ENCODE measurements at places on chromosomes 13 and 19. TPM values are rescaled to one million over a fixed set of nuclear protein-coding genes. Genes with fewer than 3 reads are reported as not detected.

- peak; percentile 12 for DNase-seq
- H3K36me3 ChIP-seq = no peaks in the 10 kb centered on the region
- H3K4me1 ChIP-seq = no peaks in the 10 kb centered on the region
- H3K4me3 ChIP-seq = no peak overlapping the region
Measured at GRCh38 chr13:85564598-85564997, 234.6 kb downstream of the SLITRK6 start.

GRCh38 chr19:50564229-50565105, 3.8 kb downstream of the LRRC4B start:
- peaks cover 4% of the 10 kb centered on the region for H3K27me3 ChIP-seq
- DNase-seq = no peak

- H3K27ac ChIP-seq = no peak overlapping the region
- DNase-seq = peak; percentile 54
- H3K36me3 ChIP-seq = no peaks in the 10 kb centered on the region
- no peak overlapping the region for H3K4me3 ChIP-seq
- no peaks in the 10 kb centered on the region for H3K4me1 ChIP-seq
Measured at GRCh38 chr19:50300814-50301606, 28.2 kb downstream of the KCNC3 start.

DNA sequence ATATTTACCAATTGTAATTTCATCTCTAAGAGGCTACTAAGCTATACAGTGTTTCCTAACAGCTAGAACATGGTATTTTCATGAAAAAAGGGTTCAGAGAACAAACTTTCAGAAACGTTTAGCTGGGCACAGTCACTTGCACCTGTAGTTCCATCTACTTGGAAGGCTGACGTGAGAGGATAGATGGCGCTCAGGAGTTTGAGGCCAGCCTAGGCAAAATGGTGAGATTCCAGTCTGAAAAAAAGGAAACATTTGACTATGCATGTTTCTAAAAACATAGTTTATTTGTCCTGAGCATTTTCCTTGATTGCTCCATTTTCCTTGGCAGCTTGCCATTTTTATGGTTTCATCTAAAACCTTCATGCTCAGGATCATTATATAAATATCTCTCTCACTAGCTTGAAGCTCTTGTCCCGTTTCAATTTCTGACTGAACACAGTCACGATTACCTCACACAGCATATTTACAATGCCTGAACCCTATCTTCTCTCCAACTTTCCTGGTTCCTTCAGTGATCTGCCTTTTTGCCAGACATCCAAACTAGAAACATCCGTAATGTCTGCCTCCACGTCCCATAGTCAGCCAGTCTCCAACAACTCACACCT, 200.8 kb downstream of the RGCC start:
- no peaks in the 10 kb centered on the region for H3K27me3 ChIP-seq
- DNase-seq = no peak
- no peak overlapping the region for H3K27ac ChIP-seq
- H3K4me1 ChIP-seq = peaks cover 4% of the 10 kb centered on the region

GRCh38 chr13:102452836-102453235, 51.0 kb upstream of the FGF14 start:
- H3K36me3 ChIP-seq = no peaks in the 10 kb centered on the region
- no peak overlapping the region for H3K4me3 ChIP-seq
- DNase-seq = no peak
- no peak overlapping the region for H3K27ac ChIP-seq

Gene IGFL2
- total RNA-seq = 0.45 TPM

DNA sequence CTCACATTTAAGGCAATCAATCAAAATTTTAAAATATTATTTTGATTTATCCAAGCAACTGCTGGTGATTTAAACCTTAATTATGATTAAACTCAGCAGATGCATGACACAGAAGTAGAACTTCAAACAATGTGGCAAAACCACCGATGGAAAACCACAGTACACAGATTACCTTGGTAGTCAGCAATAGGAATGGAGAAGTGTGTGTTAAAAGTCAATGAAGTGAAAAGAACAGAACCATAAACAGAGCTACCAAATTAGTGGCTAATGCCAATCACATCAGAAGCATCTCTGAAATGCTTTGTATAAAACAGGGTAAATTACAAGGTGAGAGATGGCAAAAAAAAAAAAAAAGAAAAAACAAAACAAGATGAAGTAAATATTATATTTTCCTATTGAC, 31.2 kb downstream of the KATNAL1 start:
- H3K27me3 ChIP-seq = no peaks in the 10 kb centered on the region
- no peaks in the 10 kb centered on the region for H3K4me1 ChIP-seq
- DNase-seq = no peak
- peaks cover 34% of the 10 kb centered on the region for H3K36me3 ChIP-seq

- peak; percentile 34 for DNase-seq
- H3K27ac ChIP-seq = no peak overlapping the region
Measured at GRCh38 chr13:28273919-28274318, 135.6 kb downstream of the PAN3 start.

DNA sequence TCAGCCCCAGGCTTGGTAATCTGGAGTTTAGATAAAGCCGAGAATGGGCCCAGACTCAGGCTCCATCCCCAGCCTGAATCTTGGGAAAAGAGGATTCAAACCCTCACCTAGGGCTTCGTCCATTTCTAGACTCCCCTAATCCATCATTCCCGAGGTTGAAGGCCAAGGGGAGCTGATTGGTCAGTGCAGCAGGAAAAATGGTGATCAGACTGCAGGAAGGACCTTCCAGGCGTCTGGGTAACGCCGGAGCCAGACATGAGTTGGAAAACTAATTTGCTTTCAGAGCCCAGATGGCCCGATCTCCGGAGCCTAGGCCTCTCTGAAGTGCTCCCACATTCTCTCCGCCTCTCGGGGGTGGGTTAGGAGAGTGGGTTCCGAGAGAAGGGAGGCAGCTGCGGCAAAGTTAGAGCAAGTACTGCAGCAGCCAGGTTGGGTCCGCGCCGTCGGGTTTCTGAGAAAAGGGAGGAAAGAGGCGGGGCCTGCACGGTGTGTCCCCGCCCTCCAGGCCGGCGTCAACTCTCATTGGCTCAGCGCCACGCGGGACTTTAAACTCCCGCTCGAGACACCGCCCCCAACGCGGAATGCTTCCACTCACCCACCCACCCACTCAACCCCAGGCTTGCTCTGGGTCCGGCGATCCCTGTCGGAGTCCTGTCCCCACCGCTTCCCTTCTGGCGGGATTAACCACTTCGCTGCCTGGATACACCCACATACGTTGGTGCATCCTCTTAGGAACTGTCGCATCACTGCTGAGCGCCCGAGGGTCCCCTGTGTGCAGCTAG, 788 bp upstream of the RTBDN start:
- no peaks in the 10 kb centered on the region for H3K27me3 ChIP-seq
- peaks cover 17% of the 10 kb centered on the region for H3K4me1 ChIP-seq
- no peak overlapping the region for H3K27ac ChIP-seq

DNA sequence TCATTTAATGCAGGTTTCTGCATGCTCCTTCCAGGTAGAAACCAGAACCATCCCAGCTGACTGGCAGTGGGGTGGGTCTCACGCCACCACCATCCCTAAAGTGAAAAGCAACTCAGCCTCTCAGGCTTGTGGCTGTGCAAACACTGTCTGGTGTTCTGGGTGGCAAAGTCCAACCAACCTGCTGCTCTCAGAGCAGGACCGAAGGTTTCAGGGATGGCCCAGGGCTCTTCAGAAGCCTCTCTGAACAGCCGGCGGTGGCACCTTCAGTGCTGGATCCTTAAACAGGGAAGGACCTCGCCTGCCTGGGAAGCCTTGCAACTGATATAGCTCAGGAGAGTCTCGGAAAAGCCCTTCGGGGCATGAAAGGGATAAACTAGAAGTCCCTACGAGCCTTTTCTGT, 100.8 kb downstream of the COL4A1 start:
- H3K36me3 ChIP-seq = peaks cover 10% of the 10 kb centered on the region
- no peak overlapping the region for H3K27ac ChIP-seq

DNA sequence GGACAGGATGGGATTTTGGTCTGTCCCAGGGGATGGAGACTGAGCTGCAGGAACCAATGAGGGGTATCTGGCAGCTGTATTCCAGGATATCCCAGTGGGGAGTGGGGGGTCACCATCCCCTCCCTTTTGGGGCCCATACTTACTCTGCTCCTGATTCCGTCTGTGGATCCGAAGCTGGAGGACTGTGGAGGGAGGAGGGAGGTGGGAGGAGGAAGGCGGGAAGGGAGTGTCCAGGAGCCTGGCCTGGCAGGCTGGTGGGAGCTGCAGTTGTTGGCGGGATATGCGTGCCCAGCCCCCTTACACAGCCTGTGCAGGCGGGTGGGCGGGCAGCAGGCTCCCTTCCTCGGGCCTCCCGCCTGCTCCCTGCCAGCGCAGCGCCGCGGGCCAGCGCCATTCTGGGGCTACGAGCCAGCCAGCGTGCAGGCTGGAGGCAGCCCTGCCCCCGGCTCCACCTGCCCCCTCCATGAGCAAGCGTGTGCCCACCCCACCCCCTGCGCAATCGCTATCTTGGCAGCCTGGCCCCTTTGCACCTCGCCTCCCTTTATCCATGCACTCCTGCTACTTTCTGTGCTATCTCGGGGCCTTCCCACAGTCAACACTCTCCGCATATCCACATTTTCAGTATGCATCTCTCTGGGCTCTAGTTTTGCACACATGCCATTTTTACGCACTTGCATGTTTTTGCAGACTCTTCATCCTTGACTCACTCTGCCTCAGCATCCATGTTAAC, 2.8 kb downstream of the MAMSTR start:
- H3K27me3 ChIP-seq = no peaks in the 10 kb centered on the region
- DNase-seq = peak; percentile 89
- no peaks in the 10 kb centered on the region for H3K36me3 ChIP-seq
- H3K4me3 ChIP-seq = peak overlapping the region; percentile 66
- H3K27ac ChIP-seq = peak overlapping the region; percentile 88

Gene ZNF471
- 2.9 TPM for total RNA-seq

DNA sequence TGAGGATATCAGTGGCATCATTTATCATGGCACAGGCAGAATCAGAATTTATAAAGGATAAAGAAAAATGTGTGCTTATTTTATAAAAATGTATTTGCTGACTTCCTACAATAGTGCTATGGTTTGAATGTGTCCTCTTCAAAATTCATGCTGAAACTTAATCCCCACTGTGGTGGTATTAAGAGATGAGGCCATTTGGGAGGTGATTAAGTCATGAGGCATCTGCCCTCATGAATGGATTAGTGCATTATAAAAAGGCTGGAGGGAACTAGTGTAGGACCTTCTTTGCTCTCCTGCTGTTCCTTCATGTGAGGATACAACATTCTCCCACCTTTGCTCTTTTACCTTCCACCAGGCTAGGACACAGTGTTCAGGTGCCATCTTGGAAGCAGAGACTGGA, 212.8 kb downstream of the RFC3 start:
- no peaks in the 10 kb centered on the region for H3K4me1 ChIP-seq
- no peak for DNase-seq
- no peaks in the 10 kb centered on the region for H3K27me3 ChIP-seq
- no peaks in the 10 kb centered on the region for H3K36me3 ChIP-seq

Gene ZNF98
- not detected for total RNA-seq

DNA sequence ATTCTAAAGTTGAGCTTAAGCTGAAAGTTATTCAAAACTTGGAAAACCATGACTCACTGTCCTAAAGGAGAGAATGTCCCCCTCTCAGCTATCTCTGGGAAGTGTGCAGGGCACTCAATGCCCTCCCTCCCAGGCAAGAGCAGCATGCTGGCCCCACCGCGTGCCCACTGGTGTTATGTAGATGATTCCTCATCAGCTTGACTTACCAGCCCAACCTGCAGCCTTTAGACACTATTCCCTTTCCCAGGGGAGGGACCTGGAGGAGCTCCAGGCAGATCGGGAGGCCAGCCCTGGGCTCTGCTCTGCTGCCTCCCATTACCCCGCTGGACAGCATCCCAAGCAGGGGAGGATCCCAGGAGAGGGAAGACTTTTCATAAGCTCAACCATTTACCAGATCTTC, 124.6 kb downstream of the FGF14 start:
- H3K36me3 ChIP-seq = no peaks in the 10 kb centered on the region
- no peaks in the 10 kb centered on the region for H3K27me3 ChIP-seq
- H3K4me1 ChIP-seq = peaks cover 51% of the 10 kb centered on the region
- H3K4me3 ChIP-seq = no peak overlapping the region
- DNase-seq = peak; percentile 10

Gene ATCAY
- 0.76 TPM for total RNA-seq

GRCh38 chr19:40691421-40692211, 1.2 kb upstream of the NUMBL start:
- peaks cover 17% of the 10 kb centered on the region for H3K4me1 ChIP-seq
- peak; percentile 39 for DNase-seq
- H3K4me3 ChIP-seq = peak overlapping the region; percentile 94
- no peaks in the 10 kb centered on the region for H3K27me3 ChIP-seq
- peak overlapping the region; percentile 96 for H3K27ac ChIP-seq

- H3K4me3 ChIP-seq = no peak overlapping the region
- DNase-seq = no peak
- H3K27me3 ChIP-seq = no peaks in the 10 kb centered on the region
- H3K36me3 ChIP-seq = no peaks in the 10 kb centered on the region
- H3K4me1 ChIP-seq = no peaks in the 10 kb centered on the region
Measured at GRCh38 chr19:33358408-33358807, 15.1 kb upstream of the CEBPG start.

Gene KISS1R
- not detected for total RNA-seq

- no peak for DNase-seq
- no peaks in the 10 kb centered on the region for H3K27me3 ChIP-seq
Measured at GRCh38 chr19:47798904-47799266, 5.5 kb downstream of the TPRX1 start.

Gene ZNF681
- total RNA-seq = 0.07 TPM

DNA sequence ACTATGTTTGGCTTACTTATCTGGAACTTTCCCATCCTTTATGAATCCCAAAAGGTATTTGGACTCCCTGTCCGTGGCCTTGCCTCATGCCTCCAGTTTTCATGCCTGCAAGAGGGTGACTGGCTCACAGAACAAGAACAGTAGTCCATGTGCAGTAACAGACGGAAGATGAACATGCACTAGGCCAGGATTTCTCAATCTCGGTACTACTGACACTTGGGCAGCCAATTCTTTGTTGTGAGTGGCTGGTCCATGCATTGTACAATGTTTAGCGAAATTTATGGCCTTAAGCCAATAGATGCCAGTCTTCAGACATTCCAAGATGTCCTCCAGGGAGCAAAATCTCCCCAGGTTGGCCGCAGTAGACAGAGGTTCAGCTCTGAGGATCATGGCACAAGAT, 61.9 kb downstream of the DOCK9 start:
- DNase-seq = no peak
- no peaks in the 10 kb centered on the region for H3K36me3 ChIP-seq
- H3K4me3 ChIP-seq = no peak overlapping the region
- H3K4me1 ChIP-seq = no peaks in the 10 kb centered on the region
- no peaks in the 10 kb centered on the region for H3K27me3 ChIP-seq
- no peak overlapping the region for H3K27ac ChIP-seq

DNA sequence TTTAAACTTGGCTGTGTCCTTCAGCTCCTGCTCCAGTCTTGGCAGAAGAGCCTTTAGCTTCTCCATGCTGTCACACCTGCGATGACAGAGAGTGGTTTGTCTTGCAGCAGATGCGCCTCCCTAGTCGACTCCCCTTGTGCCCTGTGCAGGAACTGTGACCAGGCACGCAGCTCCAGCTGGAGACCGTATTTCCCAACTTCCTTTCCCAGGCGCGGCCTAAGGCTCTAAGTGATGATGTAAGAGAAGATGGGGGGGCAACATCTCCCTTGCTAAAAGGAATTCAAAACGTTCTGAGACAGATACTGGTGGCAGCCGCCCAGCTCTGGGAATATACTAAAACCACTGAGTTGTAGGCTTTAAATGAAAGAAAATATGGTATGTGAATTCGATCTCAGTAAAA, 16.3 kb downstream of the DCUN1D2 start:
- H3K4me1 ChIP-seq = no peaks in the 10 kb centered on the region
- peak overlapping the region; percentile 37 for H3K27ac ChIP-seq
- H3K4me3 ChIP-seq = no peak overlapping the region
- peaks cover 39% of the 10 kb centered on the region for H3K36me3 ChIP-seq
- no peaks in the 10 kb centered on the region for H3K27me3 ChIP-seq
- peak; percentile 28 for DNase-seq

GRCh38 chr13:24212254-24212653, 51.7 kb downstream of the SPATA13 start:
- no peak overlapping the region for H3K27ac ChIP-seq
- no peaks in the 10 kb centered on the region for H3K36me3 ChIP-seq
- peaks cover 25% of the 10 kb centered on the region for H3K4me1 ChIP-seq
- H3K27me3 ChIP-seq = no peaks in the 10 kb centered on the region
